ENCODE measurements at places on chromosomes 5 and 9.

DNA sequence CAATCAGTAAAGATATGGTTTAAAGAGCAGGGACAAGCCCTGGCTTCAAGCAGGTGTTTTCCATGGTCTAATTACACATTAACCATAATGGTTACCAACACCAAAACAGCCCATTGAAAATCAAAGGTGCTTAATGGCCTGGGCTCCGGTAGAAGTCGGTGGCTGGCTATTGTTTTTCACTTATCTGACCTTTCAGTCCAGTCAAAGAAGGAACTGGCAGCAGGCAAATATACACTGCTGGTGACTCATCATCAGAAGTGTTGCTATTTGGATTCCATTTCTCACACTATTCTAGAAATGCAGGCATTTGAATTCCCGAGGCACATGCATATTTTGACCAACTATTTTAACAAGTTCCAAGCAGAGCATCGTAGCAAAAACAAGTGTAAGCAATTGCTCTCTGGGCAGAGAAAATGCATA is 26.3 kb upstream of the GABRP start:
- DNase-seq, result no peak

DNA sequence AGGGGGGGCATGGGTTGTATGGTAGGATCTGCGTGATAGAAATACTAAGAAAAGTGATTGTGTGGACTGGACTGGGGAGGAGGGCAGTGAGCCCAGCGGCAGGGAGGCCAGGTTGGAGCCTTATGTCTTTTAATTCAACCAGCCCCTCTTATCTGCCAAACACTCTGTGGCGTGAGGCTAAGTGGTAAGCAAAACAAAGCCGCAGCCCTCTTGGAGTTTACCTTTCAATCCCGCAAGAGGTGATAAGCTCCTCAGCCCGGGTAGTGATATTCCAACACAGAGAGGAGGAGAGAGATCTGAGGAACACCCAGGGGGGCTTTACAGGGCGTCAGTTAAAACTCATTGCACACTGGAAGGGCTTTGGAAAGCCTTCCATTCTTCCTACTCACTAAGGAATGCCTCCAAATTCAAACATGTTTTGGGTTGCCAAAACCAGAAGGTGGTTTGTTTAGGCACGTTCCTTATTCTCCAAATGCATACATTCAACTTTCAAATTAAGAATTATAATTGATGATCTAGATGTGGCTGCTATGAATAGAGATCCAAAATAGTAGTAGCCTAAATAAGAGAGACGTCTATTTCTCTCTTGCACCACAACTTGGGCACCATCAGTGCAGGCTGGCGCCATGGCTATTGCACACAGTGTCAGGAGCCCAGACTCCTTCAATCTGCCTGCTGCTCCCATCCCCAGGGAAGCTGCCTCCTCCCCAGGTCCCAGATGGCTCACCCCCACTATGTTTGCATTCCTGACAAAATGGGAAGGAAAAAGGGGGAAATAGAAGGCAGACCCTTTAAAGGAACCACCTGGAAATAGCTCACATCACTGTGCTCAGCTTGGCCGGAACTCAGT is 75.1 kb upstream of the FSTL4 start:
- DNase-seq, result no peak

- no peak for DNase-seq
Measured at GRCh38 chr5:132471151-132471907, 19.2 kb downstream of the IRF1 start.

- no peak for DNase-seq
Measured at GRCh38 chr5:123500471-123500870, 11.5 kb upstream of the CSNK1G3 start.

GRCh38 chr9:116247284-116247683 is 93.7 kb downstream of the PAPPA start:
- DNase-seq, result no peak

DNA sequence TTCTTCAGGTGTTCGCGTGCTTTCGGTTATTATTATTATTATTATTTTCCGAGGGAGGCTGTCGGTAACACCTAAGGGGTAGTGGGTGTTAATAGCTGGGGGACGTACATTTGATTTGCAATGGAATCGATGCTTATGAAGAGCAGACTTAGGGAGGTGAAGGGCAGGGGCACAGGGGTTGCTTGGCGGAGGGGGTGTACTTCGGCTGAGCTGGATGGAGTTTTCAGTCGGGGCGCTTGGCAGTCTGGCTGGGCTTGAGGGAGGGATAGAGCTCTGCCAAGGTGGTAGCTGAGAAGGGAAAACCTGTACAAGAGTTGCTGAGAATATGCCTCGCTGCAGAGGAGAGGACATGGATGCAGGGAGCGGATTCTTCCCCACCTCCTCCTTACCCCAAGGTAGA is 617 bp upstream of the PTPRD start:
- no peak for DNase-seq

- no peak for DNase-seq
Measured at GRCh38 chr9:20357037-20357432, 265.3 kb downstream of the MLLT3 start.

DNA sequence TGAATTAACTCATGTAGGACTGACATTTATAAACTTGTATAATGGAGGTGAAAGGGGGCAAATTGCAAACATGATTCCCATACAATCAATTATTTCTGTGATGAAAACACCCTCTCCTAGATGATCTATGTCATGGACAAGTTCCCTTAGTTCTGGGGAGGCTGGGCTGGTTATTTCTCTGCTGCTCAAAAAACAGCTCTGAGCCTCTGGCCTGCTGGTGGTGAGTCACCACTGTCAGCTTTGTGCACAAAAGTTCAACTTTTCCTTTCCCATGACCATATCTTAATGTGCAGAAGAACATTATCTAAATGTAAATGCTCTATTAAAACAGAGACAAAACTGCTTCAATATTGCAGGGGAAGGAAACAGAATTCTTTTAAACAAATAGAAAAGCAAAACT is 85.0 kb downstream of the HMHB1 start:
- no peak for DNase-seq

DNA sequence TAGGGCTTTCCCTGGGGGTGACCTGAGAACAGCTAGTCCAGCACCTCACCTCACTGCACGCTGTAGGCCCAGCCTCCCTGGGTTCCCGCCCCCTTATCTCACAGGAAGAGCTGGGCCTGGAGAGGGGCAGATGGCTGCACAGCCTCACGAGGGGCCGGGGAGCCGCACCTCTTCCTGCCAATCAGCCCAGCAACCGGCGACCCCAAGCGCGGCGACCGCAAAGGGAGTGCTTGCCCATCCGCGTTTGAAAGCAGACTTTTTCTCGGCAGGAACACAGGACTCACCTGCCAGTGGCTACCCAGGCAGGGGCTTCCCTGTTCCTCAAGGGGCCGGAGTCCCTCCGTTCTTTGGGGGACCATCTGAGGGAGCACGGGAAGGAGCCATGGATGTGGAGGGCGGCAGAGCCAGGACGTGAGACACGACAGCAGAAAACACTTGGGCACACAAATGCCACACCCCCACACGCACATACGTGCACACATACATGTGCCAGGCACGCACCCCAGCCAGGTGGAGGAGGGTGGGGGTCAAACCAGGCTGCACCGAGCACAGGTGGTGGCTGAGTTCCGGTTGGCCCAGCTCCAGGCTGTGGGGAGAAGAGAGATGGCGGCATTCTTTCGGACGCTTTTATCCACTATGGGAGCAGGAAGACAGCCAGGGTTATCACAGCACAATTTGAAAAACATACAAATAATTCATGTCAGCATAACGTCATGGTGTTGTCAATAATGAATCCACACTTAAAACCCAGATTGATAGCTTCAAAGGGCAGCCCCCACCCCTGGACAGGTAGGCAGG is 11.3 kb downstream of the TMEM250 start:
- DNase-seq, result no peak

DNA sequence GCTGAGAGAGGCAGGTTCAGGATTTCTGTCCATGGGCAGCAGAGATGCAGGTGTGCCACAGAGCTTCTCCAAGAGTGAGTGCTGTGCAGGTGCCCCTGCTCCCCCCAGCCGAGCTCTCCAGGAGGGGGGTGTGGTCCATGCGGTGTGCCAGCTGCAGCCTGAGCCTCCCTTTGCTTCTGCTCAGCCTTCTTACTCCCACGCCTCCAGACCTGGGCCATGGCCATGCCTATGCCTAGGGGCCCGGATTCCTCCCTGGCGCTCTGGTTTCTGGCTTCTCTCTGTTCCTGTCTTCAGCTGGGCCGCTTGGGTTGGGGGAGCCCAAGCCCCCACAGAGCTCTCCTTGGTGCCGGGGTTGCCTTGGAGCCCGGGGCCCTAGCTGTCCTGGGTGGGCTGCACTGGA is 133.3 kb downstream of the CACNA1B start:
- DNase-seq, result no peak

DNA sequence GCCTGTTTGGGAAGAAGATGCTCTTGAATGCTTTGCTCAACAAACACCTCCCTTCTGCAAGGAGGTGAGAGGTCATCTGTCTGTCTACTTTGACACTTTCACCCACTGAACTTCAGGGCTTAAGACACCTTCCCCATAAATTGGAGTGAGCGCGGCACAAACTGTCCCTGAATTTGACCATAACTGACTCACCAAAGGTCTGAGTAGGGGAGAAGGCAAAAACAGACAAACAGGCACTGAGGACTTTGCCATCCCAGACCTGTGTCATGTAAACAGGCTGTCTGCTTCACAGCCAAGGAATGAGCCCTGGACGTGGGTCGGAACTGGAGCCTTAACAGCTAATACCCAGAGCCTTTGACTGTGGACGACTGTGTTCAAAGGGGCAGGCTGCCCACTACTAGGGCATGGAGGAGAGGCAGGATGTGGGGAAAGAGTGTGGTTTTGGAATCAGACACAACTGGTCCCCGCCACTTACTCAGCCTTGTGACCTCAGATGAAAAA is 320.9 kb upstream of the KLF4 start:
- DNase-seq, result no peak

GRCh38 chr5:109324351-109324750 is 85.4 kb downstream of the PJA2 start:
- no peak for DNase-seq

GRCh38 chr5:116576053-116576713 is 1.6 kb upstream of the SEMA6A start:
- no peak for DNase-seq

DNA sequence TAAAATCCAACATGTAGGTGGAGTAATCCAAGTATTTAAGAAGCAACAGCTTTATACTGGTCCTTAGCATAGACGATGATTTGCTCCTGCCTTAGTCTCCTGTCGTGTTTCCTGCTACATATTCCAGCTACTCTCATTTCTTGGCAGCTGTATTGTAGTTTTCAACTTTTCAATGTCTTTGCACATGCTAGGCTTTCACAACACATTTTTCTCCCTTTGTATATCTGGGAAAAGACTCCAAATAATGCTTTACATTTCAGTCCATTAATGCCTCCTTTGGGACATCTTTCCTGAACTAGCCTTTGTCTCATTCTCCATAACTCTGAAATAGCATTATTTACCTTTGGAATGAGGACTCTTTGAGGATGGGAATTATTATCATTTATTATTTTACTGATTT is 508.0 kb downstream of the PTPRD start:
- no peak for DNase-seq

DNA sequence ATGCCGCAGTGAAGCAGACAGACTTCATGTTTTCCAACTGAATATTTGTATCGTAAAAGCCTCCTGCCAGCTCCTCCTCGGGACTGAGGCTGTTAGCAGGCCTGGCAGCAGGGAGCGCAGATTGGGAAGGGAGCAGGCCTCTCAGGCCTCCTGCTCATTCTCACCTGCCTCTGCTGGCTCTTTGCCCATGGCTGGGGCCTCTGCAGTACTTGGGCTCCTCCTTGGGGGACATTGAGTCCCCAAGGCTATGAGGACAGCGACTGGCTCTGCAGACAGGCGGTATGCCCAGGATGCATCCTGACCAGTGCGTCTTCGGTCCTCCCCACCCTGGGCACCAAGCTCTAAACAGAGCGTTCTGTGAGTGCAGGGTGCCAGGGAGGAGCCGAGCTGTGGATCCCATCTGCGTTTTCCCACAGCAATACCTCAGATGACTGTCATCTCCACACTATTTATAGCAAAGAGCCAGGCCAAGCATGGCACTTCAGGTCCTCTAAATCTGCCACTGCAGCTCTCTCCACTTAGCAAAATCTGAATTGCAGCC is 38.7 kb downstream of the TSTD2 start:
- no peak for DNase-seq

DNA sequence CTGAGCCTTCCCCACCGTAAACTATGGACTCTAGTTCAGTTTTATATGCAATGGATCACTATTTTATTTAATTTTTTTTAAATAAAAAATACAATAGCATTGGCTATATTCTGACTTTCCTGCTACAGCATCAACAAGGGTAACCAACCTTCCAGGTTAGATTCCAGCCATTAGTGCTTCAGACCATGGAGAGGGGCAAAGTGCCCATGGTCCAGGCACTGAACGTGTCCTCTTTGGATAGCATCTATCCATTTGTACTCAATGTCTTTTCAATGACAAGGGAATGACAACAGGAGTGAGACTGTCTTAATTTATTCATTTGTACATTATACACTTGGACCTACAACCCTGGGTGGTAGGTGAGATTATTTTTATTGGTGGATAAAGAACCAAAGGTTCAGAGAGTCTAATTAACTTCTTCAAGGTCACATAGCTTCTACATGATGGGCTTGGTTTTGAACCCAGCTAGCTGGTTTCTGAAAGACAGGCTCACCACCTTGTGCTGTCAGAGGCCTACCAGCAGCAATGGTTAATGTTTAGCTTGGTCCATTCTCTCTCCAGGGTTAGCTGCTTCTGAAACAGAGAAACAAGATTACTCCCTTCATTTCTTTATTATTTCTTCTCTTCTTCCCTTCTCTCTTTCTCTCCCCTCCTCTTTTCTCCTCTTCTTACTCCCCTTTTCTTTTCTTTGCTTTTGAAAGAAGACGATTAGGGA is 11.5 kb downstream of the TMEM171 start:
- DNase-seq, result no peak

DNA sequence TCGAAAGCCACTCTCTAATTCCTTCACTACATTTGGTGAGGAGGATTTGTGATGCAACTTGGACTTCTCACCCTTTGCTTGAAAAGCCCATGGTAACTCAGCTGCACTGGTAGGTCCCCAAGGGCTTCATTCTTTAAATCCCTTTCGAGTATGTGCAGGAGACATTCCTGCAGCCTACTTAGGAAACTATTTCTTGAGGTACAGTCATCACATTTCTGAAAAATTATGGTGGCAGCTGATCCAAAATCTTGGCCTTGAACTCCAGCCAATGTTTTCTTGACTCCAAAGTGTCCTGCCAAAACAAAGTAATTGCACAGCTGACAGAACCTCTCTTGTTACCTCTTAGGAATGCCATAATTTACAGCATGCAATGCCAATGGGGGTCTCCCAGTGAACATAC is 99.7 kb downstream of the NPR3 start:
- no peak for DNase-seq

- no peak for DNase-seq
Measured at GRCh38 chr9:81575956-81576355, 113.4 kb downstream of the TLE1 start.

DNA sequence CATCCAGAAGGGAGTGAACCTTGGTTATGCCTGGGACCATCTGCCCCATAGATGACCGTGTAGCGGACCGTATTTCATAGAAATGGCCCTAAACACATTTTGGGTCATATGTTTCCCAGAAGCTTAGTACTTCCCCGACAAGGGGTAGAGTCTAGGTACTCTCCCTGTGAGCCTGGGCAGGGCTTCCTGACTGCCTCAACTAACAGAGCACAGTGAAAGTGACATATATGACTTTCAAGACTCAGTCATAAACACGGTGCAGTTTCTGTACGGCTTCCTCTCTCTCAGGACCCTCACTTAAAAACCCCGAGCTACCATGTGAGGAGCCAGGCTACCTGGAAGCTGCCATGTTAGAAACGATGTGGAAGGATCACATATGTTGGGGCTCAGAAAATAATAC is 20.9 kb downstream of the C9orf57 start:
- DNase-seq, result no peak

- no peak for DNase-seq
Measured at GRCh38 chr5:41822036-41822435, 48.2 kb downstream of the OXCT1 start.

Data from activated T-helper 9 cell treated with anti-CD3 and anti-CD28 coated beads, Interleukin-2, amount 50 U/mL, for 16 hours (primary cell).